ENCODE measurements at places on chromosomes 16 and 17.

DNA sequence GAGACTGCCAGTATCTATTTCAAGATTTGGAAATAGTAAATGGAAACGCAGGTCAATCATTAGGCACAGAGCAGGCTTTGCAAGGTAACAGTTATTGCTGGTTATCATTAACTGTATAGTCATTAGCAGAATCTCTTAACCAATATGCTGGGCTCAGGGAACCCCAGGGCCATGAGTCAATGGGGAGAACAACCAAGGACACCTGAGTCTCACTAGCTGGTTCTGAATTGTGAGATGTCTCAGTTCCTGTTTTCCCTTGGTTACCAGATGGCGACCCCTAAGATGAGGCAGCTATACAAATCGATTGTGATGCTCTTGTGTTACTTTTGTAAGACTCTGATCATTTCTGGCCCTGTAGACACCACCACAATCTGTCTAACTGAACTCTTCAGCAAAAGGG lies 385.3 kb downstream of the HAPSTR1 start:
- no peak for DNase-seq

GRCh38 chr16:57039148-57039812 lies 49.9 kb downstream of the NLRC5 start:
- DNase-seq: no peak

GRCh38 chr17:66021757-66022156 lies 170.2 kb downstream of the CEP112 start:
- DNase-seq: no peak

GRCh38 chr17:27366437-27366836 lies 72.5 kb downstream of the WSB1 start:
- no peak for DNase-seq

- DNase-seq: no peak
Measured at GRCh38 chr16:22189473-22190080, 16.5 kb upstream of the EEF2K start.

- DNase-seq: no peak
Measured at GRCh38 chr17:68822719-68823289, 132.4 kb downstream of the ABCA8 start.

Data from stimulated activated CD4-positive, alpha-beta T cell treated with anti-CD3 and anti-CD28 coated beads, Interleukin-4, amount 100 ng/mL, for 4 hours (primary cell).